ENCODE measurements at places on chromosomes 11 and 22.

GRCh38 chr22:34645375-34645774 lies 420.6 kb upstream of the ISX start:
- DNase-seq = no peak

DNA sequence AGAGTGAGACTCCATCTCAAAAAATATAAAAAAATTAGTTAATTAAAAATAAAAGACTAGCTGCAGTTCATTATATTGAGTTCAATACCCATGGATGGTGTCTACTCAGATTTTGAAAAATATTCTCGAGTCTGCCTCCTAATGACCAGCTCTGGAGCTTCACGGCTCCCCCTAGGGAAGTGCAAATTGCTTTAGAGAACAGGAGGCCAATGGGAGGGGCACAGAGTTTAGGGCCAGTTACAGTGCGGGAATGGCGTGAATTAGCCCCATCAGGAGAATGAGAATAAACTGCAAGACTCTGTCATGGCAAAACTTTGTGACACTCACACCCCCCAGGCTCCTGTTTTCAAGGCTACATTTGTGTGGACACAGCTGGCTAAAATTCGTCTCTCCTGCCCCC lies 4.6 kb downstream of the FGF4 start:
- DNase-seq = no peak

- no peak for DNase-seq
Observed at GRCh38 chr11:120383518-120384155, 47.4 kb downstream of the ARHGEF12 start.

- no peak for DNase-seq
Observed at GRCh38 chr11:59669611-59670009, 773 bp upstream of the PATL1 start.

GRCh38 chr22:46360891-46361290 lies 25.4 kb downstream of the TRMU start:
- no peak for DNase-seq

GRCh38 chr22:47062126-47062525 lies 299.7 kb downstream of the TBC1D22A start:
- DNase-seq = no peak

GRCh38 chr11:61021661-61022212 lies 50.3 kb downstream of the CD6 start:
- no peak for DNase-seq

DNA sequence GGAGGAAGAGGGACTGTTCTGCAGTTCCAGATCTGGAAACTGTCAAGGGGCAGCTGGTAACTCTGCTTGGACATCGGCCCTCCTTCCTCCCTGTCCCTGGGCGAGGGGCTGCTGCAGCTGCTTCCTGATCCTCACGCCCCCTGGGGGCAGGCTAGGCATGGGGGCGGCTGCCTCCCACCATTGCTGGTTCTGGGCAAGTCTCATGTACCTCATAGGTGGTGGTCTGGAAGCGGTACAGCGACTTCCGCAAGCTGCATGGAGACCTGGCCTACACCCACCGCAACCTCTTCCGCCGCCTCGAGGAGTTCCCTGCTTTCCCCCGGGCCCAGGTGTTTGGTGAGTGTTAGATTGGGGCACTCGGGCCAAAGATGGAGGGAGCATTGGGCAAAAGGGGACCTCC lies 5.0 kb downstream of the SNX15 start:
- no peak for DNase-seq

DNA sequence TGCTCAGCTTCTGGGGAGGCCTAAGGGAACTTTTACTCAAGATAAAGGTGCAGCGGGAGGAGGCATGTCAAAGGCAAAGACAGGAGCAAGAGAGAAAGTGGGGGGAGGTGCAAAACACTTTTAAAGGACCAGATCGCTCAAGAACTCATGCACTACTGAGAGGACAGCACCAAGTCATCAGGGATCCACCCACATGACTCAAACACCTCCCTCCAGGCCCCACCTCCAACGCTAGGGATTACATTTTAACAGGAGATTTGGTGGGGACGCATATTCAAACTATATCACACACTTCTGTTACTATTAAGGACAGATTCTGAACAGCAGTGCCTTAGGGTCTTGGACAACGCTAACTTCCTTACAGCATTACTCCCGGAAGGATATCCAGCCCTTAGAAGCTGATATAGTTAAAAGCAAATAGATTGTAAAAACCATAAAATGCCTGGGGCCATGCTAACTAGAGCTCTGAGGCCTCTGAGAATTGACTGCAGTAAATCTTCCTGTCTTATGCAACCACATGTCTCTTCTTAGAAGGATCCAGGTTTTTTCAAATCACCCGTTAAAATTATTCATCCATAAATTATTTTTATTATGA lies 16.7 kb upstream of the ZC3H12C start:
- no peak for DNase-seq

DNA sequence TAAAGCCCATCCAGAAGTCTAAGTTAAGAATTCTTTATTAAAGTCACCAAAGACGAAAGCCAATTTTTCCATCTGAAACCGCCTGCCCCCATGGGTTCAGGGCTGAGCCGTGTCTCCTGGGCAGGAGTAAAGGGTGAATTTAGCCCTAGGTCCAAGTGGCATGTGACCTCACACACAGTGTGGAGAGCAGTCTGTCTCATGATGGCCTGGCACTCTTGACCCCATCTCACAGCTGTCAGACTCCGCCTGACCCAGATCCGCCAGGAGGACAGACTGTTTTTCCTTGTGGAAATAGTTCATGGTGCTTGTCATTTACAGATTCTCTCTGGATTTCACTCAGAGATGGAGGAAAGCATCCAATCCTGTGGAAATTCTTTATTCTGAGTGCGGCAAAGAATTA lies 109.7 kb downstream of the GALNT18 start:
- no peak for DNase-seq

DNA sequence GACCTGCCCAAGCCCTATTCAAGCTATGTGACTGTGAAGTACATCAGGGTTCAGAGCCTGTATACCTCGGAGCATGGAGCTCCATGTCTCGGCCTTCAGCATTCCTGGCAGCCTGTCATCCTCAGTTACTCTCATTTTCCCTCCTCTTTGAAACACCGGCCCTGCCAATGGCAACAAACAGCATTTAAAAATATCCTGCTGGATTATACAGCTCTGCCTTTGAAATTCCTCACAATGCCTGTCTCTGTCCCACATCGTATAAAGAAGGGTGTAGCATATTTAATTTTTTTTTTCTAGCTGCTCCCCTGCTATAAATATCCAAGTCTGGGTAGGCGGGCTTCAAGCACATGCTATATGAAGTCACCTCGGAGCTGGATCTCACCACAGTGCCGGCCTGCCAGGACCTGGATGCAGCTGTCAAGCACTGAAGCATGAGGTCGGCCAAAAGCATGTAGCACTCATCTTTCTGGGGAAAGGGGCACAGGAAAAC lies 11.8 kb downstream of the ABTB2 start:
- no peak for DNase-seq

DNA sequence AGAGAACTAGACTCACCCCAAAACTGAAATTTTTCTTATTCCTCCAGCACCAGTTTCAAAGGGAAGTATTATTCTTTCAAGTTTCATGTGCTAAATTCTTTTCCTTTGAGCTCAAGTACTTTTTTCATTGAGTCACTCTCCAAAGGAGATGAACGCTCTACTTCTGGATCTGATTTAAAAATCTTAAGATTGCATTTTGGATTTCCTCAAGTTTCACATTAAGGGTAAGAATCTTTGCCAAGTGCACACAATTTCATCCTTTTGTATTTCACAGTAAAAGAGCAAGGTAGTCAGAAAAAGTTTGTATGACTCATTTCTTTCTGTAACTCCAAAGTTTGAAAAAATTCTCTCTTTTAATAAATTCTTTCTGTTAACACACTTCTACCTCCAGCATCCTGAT lies 435.5 kb downstream of the RAB38 start:
- DNase-seq = no peak

GRCh38 chr11:87429996-87430395 lies 392.3 kb downstream of the TMEM135 start:
- DNase-seq = no peak

GRCh38 chr22:50503475-50504145 lies 3.9 kb downstream of the LMF2 start:
- DNase-seq = no peak

GRCh38 chr11:2779981-2780849 lies 80.4 kb upstream of the KCNQ1OT1 start:
- no peak for DNase-seq

GRCh38 chr22:37823134-37823985 lies at the start of gene GALR3:
GALR3 (plus strand) TSS chr22:37823382; CDS start chr22:37823407, 25 bp downstream.
- no peak for DNase-seq

DNA sequence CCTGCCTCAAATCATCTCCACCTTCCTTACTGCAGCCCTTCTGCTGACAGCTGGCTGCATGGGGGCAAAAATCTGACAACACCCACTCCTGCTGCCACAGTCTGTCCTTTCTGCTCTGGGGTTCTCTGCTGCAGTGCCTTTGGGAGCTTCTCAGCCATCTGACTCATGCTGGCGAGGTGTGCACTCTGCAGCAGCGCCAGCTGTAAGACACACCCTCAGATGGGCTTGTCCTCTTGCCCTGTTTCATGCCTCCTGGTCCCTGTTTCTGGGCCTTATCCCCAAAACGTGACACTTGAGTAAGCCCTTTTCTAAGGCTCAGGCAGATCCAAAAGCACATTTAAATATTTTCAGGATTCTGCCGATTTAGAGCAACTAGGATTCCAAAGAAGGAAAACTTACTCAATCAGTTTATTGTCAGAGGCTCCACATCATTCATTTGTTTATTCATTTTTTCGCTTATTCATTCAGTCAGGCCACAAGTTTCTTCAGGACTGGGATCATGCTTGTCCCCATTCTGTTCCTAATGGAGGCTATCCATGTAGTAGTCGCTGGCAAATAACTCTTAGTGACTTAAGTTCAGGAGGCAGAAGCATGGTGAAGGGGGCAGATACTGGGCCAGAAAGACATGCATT lies 60.2 kb downstream of the SMIM38 start:
- no peak for DNase-seq

GRCh38 chr11:88164806-88165585 lies 10.2 kb downstream of the RAB38 start:
- DNase-seq = no peak

DNA sequence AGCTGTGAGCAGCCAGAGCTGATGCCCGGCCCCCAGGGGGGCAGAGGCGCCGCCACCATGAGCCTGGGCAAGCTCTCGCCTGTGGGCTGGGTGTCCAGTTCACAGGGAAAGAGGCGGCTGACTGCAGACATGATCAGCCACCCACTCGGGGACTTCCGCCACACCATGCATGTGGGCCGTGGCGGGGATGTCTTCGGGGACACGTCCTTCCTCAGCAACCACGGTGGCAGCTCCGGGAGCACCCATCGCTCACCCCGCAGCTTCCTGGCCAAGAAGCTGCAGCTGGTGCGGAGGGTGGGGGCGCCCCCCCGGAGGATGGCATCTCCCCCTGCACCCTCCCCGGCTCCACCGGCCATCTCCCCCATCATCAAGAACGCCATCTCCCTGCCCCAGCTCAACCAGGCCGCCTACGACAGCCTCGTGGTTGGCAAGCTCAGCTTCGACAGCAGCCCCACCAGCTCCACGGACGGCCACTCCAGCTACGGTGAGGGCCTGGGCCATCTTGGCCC lies 6.1 kb downstream of the CDC42EP1 start:
- DNase-seq = no peak

DNA sequence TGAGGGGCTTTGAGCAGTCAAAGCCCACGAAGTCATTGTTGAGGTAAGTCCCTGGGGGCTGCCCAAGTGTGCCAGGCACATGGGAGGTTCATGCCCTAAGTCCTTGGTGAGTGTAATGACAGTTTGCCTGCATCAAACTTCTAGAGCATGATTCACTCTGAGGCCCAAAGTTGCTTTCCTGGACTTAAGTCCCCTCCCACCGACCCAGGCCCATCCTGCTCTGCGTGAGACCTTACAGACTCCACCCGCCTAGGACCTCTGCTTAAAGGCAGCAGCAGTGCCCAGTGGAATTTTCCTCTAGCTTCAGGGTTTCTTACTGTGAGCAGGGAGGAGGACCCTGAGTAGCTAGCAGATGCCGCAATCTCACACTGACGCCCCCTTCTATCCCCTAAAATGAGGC lies 5.7 kb upstream of the PVALB start:
- DNase-seq = no peak

DNA sequence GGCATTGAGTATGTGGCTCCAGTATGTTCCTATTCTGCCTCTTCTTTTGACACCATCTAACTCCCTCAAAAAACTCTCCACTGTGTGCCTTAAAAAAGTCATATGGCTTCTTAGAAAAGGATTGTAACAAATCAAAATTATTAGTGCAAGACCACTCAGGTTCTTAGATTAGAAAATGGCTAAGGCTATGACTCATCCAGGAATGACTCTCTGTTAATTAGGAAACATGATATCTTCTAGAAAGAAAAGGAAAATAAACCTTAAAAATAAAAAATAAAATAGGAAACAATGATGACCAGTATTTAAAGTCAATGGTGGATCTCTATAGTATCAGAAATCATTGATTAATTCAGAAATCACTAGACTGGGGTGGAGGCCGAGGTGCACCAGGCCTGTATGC lies 21.7 kb downstream of the SLC25A17 start:
- DNase-seq = no peak

DNA sequence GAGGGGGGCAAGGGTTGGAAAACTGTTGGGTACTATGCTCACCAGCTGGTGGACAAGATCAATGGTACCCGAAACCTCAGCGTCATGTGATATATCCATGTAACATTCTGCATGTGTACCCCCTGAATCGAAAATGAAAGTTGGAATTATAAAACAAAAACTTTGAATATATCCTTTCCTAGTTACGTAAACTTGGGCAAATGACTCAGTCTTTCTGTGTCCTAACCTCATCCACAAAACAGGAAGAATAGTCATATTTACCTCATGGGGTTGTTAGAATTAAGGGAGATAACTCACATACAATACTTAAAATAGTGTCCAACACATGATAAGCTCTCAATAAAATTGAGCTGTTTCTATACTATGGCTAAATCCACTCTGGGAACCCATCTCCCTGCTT lies 620.1 kb upstream of the KIRREL3 start:
- no peak for DNase-seq

DNA sequence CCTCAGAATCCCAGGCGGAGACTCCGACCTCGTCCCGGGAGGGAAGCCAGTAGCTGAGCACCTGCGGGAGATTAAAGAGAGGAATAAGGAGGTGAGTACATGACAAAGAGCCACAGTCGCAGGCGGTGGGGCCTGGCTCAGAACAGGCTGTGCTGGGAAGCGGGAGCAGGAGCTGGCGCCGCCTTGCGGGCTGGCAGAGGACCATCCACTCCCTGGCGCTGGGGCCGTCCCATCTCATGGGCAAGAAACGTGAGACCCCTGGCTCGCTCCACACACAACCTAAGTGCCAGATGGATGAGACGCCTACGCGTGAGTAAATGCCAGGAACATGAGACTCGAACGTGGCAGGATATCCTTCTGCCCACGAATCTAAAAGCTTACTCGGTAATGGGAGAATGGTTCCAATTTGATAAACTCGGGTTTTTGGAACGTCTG lies 6.3 kb downstream of the CEND1 start:
- DNase-seq = no peak

DNA sequence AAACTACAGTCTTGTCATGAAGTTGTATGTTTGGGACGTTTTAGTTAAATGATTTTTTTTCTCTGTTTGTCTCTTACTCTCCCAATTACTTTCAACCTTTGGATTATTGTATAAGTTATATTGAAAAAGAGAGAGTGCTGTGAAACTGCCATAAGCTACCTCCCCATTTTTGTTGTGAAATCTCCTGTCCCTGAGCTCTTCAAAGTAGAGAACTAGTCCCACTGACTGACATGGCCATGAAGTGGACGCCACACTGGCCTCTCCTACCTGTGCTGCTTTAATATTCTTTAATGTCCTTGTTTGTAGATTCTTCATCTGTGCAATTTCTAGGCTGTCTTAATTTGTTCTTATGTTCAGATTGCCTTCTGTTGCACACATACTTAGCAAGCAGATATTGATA lies 56.3 kb downstream of the PPFIA1 start:
- no peak for DNase-seq

- DNase-seq = no peak
Observed at GRCh38 chr11:96155627-96156378, 187.2 kb downstream of the MAML2 start.
